ENCODE measurements at places on chromosomes 1 and 21.
A peak's percentile ranks its signal among the peaks of the same experiment; 100 is the strongest.

DNA sequence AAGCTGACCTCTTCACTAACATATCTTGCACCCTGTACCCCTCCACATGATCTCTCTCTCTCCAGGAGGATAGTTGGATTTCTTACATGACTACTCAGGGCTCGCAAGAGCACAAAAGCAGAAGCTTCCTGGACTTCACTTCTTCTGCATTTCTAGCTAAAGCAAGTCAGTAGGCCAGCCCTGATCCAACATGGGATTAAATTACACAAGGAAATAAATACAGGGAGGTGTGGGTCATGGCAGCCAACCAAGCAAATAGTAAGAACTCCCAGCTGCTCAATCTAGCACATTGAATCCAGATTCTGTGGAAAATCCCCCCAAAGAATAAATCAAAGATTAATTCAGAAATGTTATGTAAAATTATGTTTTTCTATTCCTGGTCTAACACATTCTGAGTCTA is 33.3 kb downstream of the KLHDC7A start:
- DNase-seq: no peak

GRCh38 chr1:226427131-226427530 is 19.2 kb upstream of the PARP1 start:
- no peak for DNase-seq

- no peak for DNase-seq
Observed at GRCh38 chr1:110280804-110281203, 58.4 kb upstream of the RBM15 start.

- no peak for DNase-seq
Observed at GRCh38 chr1:212987702-212988322, 27.9 kb downstream of the ANGEL2 start.

DNA sequence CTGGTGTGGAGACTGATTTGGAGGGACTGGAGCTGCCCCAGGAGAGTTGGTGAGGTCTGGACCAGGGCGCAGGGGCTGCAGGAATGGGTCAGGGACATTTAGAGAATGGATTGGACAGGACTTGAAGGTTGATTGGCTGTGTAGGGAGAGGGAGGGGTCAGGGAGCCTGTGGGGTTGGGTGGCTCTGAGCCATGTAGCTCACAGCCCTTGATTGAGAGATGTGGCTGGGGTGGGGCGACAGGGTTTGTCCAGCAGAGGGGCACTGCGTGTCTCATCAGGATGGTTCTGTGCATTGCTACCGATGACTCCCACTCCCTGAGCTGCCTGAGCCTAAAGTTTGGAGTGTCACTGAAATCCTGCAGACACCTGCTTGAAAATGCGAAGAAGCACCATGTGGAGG is 12.1 kb downstream of the AZIN2 start:
- DNase-seq: no peak

GRCh38 chr1:245546875-245547274 is 392.1 kb downstream of the KIF26B start:
- DNase-seq: no peak

GRCh38 chr1:232305050-232305449 is 324.9 kb downstream of the SIPA1L2 start:
- no peak for DNase-seq

DNA sequence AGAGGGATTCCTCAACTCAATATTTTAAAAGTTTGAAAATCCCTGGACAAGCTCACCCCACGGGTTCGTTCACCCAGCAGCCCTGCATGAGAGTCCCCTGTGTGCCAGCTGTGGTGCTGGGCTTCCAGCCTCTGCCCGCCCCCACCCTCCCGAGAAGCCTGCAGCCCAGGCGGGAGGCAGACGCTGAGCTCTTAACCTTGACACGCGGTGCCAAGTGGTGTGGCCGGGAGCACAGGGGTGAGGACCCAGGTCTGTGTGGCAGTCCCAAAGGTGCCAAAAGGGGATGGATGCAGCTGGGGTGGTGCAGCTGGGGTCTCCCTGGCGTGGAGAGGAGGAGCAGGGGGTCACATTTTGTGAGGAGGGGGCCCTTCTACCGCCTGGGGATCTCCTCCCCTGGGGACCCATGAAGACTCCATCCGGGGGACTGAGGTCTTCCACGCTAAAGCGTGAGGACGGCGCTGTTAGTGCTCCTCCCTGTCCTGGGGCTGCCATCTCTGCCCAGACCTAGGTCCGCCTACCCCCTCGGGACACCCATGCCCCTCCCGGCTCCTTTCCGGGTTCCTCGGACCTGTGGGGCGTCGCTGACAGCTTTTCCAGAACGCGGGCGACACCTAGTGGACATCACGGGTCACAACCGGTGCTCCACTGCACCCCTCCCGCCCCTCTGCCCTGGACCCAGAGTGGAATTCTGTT is 12.9 kb downstream of the PLA2G2F start:
- DNase-seq: peak; percentile 64

- no peak for DNase-seq
Observed at GRCh38 chr1:7100479-7100878, 315.2 kb downstream of the CAMTA1 start.

GRCh38 chr1:147246910-147247655 is 4.6 kb downstream of the CHD1L start:
- no peak for DNase-seq

DNA sequence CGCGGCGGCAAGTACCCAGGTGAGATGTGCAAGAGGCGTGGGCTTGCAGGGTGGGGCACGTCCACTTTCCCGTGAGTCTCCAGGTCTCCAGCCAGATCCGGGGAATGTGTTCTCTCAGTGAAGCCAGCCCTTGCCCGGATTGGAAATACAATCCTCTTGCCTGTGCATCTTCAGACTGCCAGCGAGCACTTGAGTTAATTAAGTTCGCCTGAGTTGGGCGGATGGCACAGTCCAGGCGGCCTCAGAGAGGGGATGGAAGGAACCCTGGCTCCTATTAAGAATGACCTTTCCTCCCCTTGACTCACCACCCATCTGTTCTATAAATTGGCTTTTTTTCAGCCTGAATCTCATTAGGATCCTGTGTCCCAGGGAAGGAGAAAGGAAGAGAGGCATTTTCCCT is 33.3 kb upstream of the CNTN2 start:
- no peak for DNase-seq

DNA sequence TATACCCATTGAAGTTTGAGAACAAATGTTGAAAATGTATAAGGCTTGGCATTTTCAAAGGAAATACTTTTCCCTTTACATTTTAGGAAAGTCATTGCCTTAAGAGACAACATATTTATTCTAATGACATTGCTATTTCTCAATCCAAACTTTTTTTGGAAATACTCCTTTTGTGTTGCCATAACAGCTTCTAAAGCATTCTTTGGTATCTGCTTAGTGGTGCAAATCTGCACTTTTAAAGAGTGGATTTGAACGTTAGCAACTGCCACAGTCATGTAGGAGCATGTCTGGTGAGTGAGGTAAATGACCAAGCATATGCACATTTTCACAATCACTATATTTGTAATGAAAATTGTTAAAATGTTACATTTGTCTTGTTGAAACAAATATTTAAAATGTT is 124.4 kb upstream of the GORAB start:
- no peak for DNase-seq

DNA sequence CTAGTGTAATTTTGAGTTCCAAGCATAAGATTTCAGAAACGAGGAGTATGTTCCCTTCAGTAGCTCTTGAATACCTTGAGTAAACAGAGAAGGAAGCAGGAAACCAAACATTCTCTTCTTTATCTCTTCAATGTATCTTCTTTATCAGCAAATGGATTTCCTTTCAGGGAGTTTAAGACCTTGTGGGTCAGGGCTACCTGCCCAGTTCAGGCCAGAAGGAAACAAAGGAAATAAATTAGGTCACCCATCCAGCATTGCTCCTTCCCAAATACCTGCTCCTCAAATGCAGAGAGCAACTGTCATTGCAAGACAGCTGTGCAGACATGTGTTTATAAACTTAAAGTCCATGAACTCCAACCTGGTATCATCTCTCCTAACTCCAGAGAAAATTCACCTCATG is 130.1 kb upstream of the SOD1 start:
- DNase-seq: no peak

DNA sequence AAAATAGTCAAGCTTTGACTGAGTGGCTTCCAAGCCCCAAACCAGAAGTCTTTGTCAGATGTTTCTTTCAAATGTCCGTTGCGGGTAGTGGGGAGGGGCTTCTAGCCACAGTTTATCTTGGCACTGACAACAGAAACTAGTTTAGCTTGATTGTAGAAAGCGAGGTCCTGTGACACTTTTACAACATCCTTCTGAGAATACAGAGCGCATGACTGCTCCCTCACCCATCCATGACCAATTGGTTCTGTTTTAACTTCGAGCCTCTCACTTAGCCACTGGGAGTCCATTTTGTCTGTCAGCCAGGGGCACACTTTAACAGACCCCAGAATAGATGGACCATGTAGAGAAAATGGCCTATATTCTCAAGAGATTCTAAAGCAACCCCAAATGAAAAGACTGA is 199.2 kb upstream of the ST6GALNAC5 start:
- DNase-seq: no peak

DNA sequence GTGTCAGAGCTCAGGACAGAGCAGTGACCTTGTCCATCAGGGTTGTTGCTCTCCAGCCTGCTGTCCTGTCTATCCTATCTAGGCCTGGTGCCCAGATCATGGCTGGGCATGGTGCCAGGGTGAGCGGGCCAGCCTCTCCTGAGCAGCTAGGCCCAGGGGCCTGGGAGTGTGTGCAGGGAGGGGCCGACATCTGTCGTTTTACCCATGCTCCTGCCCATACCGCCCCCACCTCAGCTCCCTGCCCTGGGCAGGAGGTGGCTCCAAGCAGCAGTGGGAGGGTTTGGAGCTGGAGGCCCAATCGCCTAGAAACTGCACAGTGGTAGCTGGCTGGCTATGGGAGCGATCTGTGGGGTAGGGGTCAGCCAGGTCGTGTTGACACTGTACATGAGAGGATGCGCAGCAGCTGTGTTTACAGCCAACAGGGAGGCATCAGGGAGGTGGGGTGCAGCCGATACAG is 6.5 kb downstream of the INSRR start:
- DNase-seq: no peak

- DNase-seq: peak; percentile 68
Observed at GRCh38 chr1:44609412-44609767, 64.9 kb downstream of the TMEM53 start.

DNA sequence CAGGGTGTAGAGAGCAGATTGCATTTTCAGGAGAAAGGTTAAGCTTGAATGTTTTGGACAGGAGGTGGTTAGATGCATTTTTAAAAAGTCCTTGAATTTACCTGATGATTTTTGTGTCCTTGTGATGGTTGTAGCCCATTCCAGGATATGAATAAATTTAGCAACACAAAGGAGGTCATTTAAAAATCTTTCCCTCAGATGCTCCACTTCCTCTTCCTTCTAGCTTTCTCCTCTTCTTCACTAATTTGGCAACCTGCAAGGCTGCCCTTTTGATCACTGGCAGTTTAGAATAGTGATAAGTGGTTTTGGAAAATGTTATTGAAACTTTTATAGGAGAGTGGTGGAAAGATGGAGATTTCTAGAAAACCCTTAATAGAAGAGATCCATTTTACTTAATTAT is 124.0 kb downstream of the LMO4 start:
- no peak for DNase-seq

GRCh38 chr1:11156441-11156840 is 32.7 kb upstream of the ANGPTL7 start:
- no peak for DNase-seq

- no peak for DNase-seq
Observed at GRCh38 chr1:1163538-1164070, 10.1 kb upstream of the TTLL10 start.

DNA sequence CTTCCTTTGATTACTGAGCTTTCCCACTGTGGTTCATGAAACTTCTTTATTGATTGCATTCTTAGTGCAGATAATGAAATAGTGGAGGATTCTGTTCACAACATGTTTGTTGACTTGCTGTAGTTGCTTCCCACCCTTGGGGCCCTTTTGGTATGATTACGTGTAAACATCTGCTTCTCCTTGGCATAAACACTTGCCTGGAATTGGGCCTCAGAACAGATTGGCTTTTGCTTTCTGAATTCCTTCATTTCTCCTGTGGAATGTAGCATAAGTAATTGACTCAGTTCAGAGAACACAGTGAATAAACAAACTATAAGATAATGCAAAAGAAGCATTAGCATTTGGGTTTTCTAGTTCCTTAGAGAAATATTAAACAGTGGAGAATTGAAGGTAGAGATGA is 59.5 kb upstream of the LAMC2 start:
- DNase-seq: no peak

DNA sequence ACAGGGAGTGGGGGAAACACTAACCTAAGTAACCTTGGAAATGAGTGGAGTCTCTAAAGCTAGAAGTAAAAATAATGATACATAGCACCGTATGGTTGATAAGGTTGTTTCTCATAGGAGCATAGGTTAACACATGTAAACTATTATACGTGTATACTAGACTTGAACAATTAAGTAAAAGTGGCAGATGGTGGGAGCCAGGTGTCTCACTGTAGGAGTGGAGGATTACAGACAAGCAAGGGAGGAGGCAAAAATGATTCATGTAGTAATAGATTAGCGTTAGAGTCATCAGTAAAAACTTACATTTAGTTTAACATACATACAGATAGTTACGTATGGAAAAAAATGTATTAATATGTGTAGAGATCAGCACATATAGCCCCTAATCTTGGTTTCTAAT is 138.4 kb upstream of the DSCAM start:
- no peak for DNase-seq

DNA sequence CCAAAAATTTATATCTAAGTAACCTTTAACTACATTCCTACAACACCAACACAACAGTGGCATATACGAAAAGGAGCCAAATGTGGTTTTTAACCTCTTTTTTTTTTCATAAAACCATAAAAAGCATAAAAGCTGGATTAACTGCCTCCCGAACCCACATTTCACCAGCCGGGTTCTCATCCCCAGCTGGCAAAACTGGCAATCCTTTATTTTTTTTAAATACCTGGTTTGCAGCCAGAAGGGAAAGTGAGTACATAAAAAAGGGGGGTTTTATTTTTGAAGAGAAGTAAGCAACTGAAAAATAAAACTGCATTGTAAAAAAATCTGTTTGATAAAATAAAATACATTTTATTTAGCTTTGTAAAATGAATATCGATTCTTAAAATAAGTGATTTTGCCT is 295.4 kb downstream of the AKT3 start:
- DNase-seq: no peak

- no peak for DNase-seq
Observed at GRCh38 chr1:3236955-3237354, 168.0 kb downstream of the PRDM16 start.

- DNase-seq: no peak
Observed at GRCh38 chr1:180912801-180913565, at the start of gene KIAA1614. Gene KIAA1614 (plus strand): TSS chr1:180912897. CDS start chr1:180913244, 347 bp downstream.

DNA sequence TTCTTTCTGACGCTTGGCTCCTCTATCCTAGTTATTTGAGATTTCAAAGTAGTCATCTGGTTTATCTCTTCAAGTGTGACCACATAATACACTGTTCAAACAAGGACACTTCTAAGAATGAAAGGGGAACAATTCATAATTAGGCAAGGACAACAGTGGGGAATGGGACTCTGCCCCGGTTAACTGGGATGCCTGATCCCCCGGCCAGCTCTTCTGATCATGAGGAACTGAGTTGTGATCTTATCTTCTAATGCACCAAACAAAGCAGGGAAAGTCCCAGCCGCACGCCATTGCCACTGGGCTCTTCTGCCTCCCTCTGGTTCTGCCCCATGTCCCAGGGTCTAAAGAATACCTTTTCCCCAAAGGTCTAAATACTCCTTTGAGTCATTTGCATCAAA is 158.2 kb upstream of the IRF2BP2 start:
- DNase-seq: no peak

- no peak for DNase-seq
Observed at GRCh38 chr1:42682739-42683531, 717 bp downstream of the YBX1 start.
